ENCODE measurements at places on chromosomes 3 and 15.

DNA sequence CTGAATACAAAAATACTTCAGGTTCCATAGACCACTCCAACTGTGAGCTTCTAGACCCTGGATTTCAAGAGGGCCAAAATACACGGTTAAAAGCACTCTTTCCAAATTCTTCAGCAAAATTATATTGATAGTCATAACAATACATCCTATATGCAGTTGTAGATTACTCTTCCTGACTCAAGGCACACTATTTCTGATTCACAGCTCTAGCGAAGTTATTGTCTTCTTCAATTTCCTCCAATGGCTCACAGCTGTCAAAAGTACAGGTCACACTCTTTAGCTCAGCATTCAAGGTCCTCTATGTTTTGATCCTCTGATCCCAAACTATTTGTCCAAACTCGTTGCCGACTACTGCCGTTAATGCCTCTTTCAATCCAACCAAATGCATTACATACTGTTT is 13.5 kb upstream of the CCDC80 start:
- DNase-seq, result no peak

- DNase-seq, result no peak
Observed at GRCh38 chr15:74594455-74594854, 21.2 kb upstream of the CLK3 start.

GRCh38 chr15:100461049-100461448 is 67.7 kb downstream of the CERS3 start:
- no peak for DNase-seq

DNA sequence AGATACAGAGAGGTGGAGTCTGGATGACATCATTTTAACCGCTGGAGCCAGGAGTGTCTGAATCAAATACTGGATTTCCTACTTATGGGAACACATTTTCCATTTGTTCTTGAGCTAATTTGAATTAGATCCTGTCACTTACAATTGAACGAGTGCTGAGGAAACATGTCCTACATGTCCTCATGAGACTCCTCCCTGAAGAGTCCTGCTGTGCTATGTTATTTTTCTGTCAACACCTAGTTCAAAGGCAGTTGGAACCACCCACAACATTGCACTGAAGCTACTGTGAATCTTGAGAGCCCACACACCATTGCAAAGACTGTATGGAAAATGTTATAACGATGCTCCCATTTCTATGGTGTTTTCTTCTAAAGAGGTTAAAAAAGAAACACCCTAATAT is 123.5 kb upstream of the CRBN start:
- DNase-seq, result no peak
